ENCODE measurements at places on chromosomes 6 and 20. TPM values are rescaled to one million over a fixed set of nuclear protein-coding genes. Genes with fewer than 3 reads are reported as not detected.

GRCh38 chr20:4083098-4083865 is 67.9 kb upstream of the RNF24 start:
- DNase-seq = no peak

- no peak for DNase-seq
Measured at GRCh38 chr20:50655311-50655880, 35.9 kb downstream of the RIPOR3 start.

- peak; percentile 9 for DNase-seq
Measured at GRCh38 chr6:103783329-103783728, 1076.4 kb downstream of the HACE1 start.

- no peak for DNase-seq
Measured at GRCh38 chr6:155270561-155271091, 6.8 kb downstream of the CLDN20 start.

GRCh38 chr20:33209789-33210188 is 7.4 kb upstream of the BPIFA3 start:
- peak; percentile 83 for DNase-seq

DNA sequence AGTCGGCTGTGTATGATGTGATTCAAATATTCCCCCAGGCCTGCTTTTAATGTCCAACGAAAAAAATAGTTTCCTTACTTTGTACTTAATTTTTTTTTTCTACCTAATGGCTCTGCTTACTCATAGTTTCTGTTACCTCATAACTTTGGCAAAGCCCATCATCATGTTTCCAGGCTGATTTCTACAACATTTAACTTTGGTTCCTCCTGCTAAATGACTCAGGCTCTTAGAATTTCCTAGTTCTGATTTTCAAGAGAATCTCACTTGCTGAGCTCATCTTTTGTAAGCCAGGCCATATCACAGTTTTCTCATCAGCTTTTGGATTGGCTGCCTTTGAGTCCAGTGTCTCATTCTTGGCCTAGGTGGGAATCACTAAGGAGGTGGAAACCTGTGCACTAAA is 323.1 kb downstream of the HDGFL1 start:
- DNase-seq = no peak

DNA sequence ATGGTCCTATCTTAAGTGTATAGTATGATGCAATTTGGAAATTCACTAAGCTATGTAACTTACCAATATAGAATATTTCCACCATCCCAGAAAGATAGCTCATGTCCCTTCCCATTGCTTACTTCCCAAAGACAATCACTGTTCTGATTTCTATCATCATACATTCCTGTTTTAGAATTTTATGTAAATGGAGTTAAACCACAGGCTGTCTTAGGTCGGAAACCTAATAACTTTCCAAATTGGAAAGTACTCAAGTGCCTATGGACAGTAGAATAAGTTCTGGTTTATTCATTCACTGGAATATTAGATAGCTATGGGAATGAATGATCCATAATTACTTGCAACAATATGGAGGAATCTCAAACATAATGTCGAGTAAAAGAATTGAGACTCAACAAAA is 20.1 kb downstream of the ENPP3 start:
- DNase-seq = no peak

DNA sequence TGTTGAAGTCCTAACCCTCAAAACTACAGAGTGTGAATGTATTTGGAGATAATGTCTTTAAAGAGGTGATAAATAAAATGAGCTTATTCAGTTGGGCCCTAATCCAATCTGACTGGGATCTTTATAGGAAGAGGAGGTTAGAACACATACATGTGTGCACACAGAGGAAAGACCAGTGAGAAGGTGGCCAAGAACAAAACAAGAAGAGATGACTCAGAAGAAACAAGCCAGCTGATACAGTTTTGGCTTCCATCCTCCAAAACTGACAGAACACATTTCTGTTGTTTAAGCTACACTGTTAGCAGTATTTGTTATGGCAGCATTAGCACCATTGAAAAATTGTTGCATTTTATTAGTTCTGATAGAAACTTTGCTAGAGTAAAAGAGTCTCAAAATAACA is 609.3 kb upstream of the IMPG1 start:
- no peak for DNase-seq

- DNase-seq = no peak
Measured at GRCh38 chr6:140012150-140012549, 637.7 kb upstream of the CITED2 start.

- no peak for DNase-seq
Measured at GRCh38 chr6:68625998-68626397, 9.1 kb upstream of the ADGRB3 start.

- DNase-seq = no peak
Measured at GRCh38 chr20:20292472-20292871, 75.4 kb upstream of the INSM1 start.

- DNase-seq = no peak
Measured at GRCh38 chr20:48203252-48203651, 418.0 kb upstream of the SULF2 start.

- DNase-seq = peak; percentile 87
Measured at GRCh38 chr20:49482621-49483017, at the start of gene KCNB1. KCNB1 (minus strand) TSS chr20:49482668; CDS start chr20:49482480, 188 bp downstream.

DNA sequence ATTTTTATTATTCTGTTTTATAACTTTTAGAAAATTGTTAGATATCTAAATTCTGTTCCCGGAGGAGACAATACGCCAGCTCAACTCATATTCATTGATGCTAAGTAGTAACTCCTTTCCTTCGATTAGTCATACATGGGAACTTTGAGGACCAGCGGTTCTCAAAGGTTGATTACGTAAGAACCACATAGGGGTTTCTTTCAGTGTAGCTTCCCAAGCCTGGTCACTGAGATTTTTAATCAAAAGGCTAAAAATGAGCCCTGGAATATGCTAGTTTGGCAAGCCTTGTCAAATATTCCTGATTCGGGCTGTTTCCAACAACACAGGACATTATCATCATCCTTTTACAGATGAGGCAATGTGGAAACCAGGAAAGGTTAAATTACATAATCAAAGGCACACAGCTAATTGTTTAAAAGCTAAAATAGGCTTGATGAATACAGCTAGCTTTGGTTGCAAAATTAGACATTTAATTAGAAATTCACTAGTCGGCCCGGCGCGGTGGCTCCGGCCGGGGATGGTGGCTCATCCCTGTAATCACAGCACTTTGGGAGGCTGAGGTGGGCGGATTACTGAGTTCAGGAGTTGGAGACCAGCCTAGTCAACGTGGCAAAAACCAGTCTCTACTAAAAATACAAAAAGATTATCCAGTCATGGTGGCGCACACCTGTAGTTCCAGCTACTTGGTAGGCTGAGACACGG is 14.6 kb upstream of the MEI4 start:
- no peak for DNase-seq

DNA sequence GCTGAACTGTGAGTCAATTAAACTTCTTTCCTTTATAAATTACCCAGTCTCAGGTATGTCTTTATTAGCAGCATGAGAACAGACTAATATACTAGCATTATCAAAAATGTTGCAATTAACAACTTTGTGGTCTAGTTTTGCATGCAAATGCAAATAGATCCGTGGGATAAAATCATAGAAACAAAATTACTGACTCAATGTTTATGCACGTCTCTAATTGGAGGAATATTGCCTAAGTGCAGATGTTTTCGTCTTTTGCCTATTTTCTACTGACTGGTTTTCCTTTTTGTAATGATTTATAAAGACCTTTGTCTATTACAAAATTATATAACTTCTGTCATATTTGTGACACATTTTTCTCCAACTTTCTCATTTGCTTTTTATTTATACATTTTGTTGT is 51.9 kb downstream of the SYNE1 start:
- no peak for DNase-seq

- DNase-seq = peak; percentile 98
Measured at GRCh38 chr6:26043384-26044139, 43.7 kb upstream of the HFE start.

DNA sequence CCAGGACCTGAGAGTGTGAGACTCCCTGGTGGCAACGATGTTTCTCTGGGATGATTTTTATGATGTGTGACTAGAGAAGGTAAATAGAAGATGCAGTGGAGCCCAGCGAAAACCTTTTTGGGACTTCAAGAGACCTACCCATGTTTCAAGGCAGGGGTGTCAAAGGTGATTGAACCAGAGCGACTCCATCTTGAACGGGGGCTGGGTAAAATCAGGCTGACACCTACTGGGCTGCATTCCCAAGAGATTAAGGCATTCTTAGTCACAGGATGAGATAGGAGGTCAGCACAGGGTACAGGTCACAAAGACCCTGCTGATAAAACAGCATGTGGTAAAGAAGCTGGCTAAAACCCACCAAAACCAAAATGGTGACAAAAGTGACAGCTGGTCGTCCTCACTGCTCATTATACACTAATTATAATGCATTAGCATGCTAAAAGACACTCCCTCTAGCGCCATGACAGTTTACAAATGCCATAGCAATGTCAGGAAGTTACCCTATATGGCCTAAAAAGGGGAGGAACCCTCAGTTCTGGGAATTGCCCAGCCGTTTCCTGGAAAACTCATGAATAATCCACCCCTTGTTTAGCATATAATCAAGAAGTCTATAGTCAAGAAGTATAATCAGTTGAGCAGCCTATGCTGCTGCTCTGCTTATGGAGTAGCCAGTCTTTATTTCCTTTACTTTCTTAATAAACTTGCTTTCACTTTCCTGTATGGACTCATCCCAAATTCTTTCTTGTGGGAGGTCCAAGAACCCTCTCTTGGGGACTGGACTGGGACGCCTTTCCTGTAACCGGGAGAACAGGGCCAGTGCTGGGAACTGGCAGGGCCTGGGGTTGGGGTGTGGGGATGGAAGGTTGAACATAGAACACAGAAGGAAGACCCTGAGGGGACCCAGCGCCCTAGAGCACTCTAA is 526.4 kb downstream of the QKI start:
- DNase-seq = no peak

GRCh38 chr6:150936021-150936555 is 70.6 kb downstream of the MTHFD1L start:
- DNase-seq = no peak

GRCh38 chr6:1615151-1615852 is 5.6 kb downstream of the FOXC1 start:
- DNase-seq = no peak

DNA sequence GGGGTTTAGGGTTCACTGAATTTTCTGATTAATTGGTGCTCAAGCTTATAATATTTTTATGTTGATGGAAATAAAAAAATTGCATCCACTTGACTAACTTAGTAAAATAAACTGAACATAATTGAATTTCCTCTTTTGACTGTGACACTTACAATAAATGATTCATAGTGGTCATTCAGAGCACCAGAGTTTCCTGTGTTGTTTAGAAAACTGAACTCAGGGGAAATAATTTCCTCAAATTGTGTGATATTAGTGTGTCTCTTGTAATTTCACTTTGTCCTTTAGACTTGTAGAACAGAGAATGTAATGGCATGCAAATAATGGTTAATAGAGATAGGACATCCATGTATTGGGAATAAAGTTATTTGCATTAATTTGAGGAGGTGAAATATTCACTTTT is 319.7 kb upstream of the MAN1A1 start:
- no peak for DNase-seq

DNA sequence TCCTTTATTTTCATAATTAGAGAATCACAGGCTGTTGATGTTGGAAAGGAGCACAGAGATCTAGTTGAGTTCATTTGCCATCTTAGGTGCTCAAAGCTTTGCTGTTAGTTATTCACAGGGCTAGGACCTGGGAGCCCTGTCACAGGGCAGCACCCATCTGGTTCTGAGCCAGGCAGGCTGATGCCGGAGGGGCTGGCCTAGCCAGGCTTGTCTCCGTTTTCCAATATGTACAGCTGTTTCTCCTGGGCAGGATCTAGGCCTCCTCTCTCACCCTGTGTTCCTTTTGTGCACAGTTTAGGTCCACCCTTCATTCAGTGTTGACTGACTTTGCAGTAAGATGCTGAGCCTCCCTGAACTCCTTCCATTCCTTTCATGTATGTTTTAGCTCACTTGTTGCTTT is 33.4 kb downstream of the LRRC1 start:
- no peak for DNase-seq

DNA sequence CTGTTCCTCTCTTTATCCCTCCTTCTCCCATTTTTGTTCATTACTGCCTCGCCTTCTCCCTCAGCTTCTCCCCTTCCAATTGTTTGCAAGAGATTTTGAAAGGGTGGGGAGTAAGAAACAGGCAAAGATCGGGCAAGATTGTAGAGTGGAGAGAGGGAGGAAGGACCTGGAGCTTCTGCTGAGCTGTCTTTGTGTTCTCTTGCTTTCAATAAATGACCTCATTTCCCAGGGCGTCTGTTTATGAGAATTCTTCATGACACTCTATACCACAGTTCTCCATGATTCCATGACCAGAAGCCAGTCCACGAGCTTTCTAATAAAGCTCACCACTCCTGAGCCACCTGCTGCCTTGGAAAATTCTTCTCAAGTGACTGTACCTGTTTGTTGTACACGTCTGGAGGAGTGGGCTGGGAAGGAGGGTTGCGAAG is 50.0 kb upstream of the PLEKHG1 start:
- DNase-seq = no peak

DNA sequence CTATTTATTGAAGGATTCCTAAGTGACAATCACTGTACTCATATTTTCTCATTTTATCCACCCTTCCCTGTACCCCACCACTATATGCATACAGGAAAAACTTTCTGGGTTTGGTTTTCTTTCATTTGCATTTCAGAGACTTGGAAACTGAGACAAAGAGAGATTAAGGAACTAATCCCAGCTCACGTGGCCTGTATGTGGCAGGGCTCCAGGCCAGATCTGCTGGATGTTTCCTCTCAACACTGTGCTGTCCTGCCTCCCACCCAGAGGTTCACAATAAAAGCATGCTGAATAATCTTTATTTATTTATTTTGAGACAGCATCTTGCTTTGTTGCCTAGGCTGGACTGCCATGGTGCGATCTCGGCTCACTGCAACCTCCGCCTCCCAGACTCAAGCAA is 50.2 kb downstream of the CEP162 start:
- no peak for DNase-seq

- no peak for DNase-seq
Measured at GRCh38 chr20:51712501-51713212, 55.5 kb downstream of the ATP9A start.

GRCh38 chr6:150254770-150255169 is 111.9 kb downstream of the PPP1R14C start:
- DNase-seq = no peak

Gene BPIFB2
- not detected for polyA plus RNA-seq

Gene CYP21A2
- 0.43 TPM for polyA plus RNA-seq

Gene MOG
- polyA plus RNA-seq = not detected

Gene RAD21L1
- not detected for polyA plus RNA-seq

Gene ATAT1
- 59.4 TPM for polyA plus RNA-seq

Gene SUPT3H
- 24.1 TPM for polyA plus RNA-seq

Gene TEAD3
- polyA plus RNA-seq = 62.5 TPM

Gene UNC5CL
- polyA plus RNA-seq = 10.7 TPM

Gene EBF4
- polyA plus RNA-seq = 33.5 TPM

Gene RAET1E
- 0.60 TPM for polyA plus RNA-seq

Gene TBXT
- polyA plus RNA-seq = not detected

Gene KCNQ2
- polyA plus RNA-seq = 7.1 TPM
